ENCODE measurements at places on chromosomes 16 and 17. TPM values are rescaled to one million over a fixed set of nuclear protein-coding genes. Genes with fewer than 3 reads are reported as not detected.

Gene NOL3
- total RNA-seq = 7.0 TPM

Gene KRT25
- total RNA-seq = not detected

Gene CCL5
- total RNA-seq = not detected

Gene KRTAP1-1
- not detected for total RNA-seq

Gene SLC6A2
- total RNA-seq = not detected

Gene KRTAP4-11
- total RNA-seq = not detected

Gene HCRT
- not detected for total RNA-seq

Gene ALOX15
- total RNA-seq = not detected

Gene KRT34
- not detected for total RNA-seq

Gene CACNG3
- total RNA-seq = not detected

Gene WNT3
- 2.6 TPM for total RNA-seq

Gene PPL
- total RNA-seq = 0.14 TPM
